Kidney tubule cell (primary cell): ENCODE measurements at places on chromosomes 2 and 18.

GRCh38 chr18:28511413-28511821 is 334.5 kb upstream of the CDH2 start:
- peak; percentile 3 for DNase-seq

GRCh38 chr2:239236043-239236807 is 164.6 kb downstream of the HDAC4 start:
- no peak for DNase-seq

- no peak for DNase-seq
Observed at GRCh38 chr2:240146141-240146561, 5.7 kb upstream of the OTOS start.

DNA sequence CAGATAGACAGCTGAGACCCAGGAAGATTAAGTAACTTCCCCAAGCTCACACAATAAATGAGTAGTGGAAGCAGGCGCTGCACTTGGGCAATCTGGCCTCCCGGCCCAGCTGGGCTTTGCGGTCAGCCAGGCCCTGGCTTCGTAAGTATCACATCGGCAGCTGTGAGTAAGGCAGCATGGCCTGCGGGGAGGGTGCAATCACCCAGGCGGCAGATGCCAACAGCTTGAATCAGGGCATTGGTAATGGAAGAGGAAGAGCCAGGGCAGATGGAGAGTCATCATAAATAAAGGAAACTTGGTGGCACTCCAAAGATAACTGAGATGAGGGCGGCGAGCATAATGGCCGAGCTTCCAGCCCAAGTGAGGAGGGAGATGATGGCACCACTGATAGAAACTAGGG is 217.9 kb upstream of the PID1 start:
- DNase-seq, result peak; percentile 15

DNA sequence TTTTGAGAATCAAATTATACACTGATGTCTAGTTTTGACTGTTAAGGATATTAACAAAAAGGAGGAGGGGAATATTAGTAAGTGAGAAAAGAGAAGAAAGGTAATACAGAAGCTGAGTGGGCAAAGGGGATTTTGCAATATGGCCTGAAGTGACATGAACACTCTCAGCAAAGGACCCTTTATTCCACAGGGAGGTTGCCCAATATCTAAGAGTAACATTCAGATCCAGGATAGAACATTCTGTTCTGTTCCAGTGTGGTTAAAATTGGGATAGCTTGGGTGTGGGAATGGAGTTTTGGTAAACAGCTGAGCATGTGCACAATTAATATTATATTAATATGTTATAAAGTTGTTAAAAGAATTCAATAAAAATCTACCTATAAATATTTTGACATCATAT is 120.1 kb downstream of the ZNF385B start:
- DNase-seq, result no peak

DNA sequence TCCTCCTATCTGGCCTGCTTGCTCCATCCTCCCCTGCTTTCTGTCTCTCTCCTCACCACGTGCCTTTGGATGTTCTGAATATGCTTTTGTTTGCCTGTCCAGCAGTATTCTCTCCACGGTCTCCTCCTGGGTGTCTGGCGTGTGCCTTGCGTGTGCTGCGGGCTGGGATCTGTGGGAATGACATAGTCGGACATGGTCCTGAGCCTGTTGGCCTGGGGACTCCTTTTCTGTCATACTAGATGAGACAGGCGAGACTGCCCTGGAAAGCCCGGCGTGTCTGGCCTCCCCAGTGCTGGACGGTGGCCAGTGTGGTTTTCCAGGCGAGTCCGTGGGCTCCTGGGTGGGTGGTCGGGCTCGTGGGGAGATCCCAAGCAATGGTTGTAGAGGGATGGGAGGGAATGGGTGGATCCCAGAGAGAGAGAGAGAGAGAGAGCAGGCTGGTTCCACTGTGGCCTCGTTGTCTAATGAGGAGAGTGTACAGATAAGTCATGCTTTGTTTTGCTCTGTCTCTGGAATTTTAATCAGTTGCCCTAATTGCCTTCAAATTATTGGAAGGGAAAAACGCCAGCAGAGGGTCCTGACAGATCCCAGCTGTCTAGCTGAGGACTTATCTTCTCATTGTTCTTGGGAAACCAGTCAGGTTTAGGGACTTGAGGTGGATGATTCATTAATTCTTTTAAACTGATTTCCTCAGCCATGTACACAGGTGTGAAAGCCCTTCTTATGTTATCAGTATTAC is 58.3 kb downstream of the HPCAL1 start:
- DNase-seq, result peak; percentile 27

DNA sequence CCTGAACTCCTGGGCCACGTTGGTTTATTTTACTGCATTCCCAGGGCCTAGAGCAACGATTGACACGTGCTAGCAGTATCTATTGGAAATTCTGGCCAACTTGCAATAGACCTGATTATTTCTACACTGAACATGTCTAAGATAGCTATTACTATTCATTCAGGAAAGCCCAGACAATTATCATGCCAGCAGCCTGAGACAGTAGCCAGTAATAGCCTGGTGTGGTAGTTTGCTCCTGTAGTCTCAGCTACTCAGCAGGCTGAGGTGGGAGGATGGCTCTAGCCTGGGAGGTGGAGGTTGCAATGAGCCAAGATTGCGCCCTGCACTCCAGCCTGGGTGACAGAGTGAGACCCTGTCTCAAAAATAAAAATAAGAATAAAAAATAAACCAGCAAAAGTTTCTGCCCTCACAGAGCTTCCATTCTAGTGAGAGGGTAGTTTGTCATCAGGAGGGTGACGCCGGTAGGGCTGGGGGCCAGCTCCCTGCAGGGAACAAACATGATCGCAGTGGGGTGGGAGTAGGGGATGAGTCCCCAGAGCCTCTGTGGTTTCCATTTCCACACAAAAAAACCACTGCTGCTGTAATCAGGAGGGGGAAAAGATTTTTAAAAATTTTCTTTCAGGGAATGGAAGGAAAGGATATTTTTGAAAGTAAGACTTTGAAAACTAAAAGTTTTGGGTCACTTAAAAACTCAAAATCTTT is 4.3 kb downstream of the CASP8 start:
- DNase-seq, result no peak

DNA sequence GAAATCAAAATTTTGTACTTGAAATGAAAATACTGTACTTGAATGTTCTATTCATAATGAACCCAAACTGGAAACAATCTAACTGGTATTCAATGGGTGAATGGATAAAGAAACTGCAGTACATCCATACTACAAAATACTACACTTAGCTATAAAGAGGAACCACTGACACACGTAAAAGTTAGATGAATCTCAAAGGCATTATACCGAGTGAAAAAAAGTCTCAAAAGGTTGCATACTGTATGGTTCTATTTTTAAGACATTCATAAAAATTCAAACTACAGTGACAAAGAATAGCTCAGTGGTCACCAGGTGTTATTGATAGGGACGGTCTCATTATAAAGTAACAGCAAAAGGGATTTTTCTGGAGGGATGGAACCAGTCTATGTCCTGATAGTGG is 41.1 kb downstream of the COBLL1 start:
- DNase-seq, result no peak

GRCh38 chr2:7992612-7993602 is 688.9 kb upstream of the ID2 start:
- DNase-seq, result peak; percentile 42

GRCh38 chr2:170047331-170048065 is 130.4 kb upstream of the MYO3B start:
- DNase-seq, result no peak

DNA sequence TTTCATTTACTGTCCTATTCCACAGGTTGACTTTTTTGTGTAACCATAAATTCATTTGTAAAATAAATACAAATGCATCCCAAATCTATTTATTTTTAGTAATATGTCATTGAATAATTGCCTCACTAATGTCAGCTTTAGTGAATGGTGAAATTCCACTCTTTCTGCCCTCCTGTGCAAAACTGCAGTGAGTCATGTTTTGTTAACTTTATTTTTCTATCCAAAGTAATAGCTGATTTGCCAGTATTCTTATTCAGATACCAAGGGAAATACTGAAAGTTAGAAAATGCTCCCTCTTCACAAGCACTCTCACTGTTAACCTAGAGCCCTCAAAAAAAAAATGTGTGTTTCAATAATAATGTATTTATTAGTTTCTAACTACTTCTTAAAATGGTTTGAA is 322.8 kb downstream of the RIT2 start:
- DNase-seq, result peak; percentile 8

DNA sequence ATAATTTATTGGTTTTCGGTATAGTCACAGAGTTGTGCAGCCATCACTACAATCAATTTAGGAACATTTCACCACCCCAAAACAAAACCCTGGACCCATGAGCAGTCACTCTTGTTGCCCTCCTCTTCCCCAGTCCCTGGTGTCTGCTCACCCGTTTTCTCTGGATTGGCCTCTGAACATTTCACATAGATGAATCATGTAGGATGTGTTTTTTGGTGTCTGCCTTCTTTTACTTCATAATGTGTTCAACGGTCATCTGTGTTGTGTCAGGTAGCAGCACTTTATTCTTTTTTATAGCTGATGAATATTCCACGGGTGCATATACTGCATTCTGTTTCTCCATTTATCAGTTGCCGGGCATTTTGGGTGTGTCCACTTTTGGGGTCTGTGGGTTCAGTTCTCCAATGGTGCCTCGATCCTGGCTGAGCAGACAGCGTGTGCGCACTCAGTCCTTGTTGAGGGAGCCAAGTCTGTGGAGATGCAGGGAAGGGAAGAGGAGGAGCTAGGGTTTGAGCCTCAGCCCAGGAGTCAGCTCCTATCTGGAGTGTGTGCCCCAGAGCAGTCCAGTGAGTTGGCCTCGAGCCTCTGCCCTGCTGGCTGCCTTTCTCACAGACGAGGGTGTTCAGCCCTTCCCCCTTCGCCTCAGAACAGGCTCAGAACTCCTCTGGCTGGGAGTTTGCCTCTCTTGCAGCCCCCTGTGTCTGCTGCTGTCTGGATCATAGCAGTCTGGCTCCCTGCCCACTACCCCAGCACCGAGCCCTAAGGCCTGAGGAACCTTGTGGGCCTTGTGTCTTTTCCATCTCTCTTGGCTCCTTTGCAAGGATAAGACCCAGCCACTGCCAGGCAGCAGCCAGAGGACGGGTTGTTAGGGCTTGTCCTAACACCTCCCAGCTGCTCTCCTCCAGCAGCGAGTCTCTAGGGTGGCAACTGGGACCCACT is 18.0 kb downstream of the C2orf74 start:
- peak; percentile 45 for DNase-seq

DNA sequence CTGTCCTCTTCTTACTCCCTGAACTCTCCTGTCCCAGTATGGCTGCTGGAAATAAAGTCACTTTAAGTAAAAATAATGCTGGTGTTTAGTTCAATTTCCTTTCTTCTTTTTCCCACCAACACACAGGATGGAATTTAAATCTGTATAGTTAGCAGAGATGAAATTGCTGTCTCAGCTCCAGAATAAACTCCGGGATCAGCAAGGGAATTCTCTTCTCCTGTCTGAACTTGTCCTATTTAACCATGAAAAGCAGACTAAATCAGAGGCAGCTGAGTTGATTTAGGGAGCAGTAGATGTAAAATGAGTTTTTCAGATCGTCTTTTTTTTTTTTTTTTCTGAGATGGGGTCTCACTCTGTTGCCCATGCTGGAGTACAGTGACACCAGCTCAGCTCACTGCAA is 25.9 kb downstream of the TTLL4 start:
- no peak for DNase-seq

- DNase-seq, result peak; percentile 28
Observed at GRCh38 chr2:163734881-163735684, 725 bp downstream of the FIGN start.

GRCh38 chr2:18178736-18179349 is 300.4 kb downstream of the KCNS3 start:
- DNase-seq, result peak; percentile 59

DNA sequence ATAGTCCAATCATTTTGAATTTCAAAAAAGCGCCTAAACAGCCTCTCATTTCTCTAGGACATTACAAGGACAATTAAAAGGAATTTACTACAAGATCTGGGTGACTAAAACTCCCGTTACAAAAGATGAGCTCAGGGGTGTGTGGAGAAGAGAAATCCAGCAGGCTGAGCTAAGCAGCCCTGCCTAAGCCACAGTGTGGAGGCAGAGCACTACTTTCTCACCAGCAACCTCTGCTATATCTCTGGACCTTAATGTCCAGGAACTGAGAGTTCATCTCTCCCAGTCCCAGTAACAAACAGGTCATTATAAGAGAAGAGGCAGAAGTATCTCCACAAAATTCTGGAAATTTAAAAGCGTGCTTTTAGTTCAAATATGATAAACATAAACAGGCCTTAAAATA is 18.9 kb upstream of the ANKRD62 start:
- DNase-seq, result no peak

DNA sequence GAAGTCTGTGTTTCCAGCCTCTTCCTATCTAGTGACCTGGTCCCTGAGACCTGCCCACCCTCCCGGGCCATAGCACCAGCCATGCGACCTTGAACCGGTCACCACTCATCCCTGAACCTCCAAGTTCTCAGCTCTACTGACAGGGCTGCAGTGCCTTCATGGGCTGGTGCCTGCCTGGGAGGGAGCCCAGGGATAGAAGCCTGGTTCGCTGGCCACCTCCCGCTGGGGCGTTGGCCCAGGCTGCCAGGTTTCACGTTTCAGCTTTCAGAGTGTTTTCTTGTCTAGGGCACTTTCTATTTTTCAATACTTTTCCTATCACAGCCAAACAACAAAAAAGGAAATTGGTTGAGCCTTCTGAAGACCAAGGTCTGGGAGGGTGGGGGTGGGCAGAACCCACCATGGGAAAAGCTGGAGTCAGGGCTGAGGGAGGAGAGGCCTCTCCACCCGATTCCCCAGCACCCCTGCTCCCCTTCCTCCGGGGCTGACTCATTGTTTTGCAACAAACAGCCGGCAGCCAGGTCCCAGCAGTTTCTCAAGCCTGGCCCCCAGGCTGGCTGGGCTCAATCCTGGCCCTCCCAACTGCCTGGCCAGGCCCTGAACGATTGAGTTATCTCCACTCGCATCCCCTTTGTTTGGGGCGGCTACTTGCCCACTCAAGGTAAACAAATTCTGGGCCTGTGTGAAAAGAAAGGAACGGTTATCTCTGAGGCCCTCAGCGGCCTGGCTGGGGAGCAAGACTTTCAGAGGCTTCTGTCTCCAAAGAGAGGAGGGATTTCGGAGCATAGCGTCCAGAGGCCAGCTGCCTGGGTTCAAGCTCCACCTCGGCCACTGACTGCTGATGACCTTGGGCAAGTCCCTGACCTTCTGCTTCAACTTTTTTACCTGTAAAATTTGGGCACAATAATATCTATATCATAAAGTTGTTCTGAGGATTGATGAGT is 47.5 kb downstream of the ZFP36L2 start:
- DNase-seq, result peak; percentile 80

GRCh38 chr2:22582107-22582506 is 802.9 kb upstream of the KLHL29 start:
- DNase-seq, result no peak

DNA sequence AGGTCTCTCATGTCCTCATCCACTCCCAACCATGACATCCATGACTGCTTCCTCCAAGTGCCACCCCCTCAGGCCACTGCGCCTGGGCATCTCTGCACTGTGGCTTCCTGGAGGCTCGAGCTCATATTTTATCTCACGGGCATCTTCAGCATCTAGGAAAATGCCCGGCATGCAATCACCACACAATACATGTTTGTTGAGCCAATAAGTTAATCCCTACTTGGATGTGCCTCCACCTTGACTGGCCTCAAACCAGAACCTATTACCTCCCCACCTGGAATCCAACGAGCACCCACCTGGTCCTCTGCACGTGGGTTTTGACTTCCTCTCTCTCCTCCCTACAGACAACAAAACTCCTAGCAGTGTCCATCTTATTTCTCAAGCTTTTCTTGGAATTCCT is 198.9 kb upstream of the REV1 start:
- no peak for DNase-seq
